ENCODE measurements at places on chromosomes 4 and X.

DNA sequence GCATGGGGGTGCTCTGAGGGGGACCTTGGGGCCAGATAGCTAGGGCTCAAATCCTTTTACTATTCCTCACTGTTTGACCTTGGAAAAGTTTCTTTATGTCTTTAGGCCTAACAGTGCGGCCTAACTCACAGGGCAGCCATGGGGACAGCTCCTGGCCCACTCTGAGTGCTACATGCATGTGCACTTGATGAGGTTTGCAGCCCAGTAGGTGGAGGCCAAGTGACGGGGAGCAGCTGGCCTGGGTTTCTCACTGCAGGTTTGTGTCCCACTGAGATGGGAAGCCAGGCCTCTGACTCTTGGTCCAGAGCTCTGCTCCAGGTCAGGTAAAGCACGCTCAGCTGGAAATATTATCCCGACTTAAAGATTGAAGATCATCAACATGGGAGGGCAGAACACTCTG is 102.8 kb downstream of the SLC2A9 start:
- DNase-seq, result no peak

- no peak for DNase-seq
These were observed 779.0 kb upstream of the SLIT2 start for GRCh38 chr4:19472666-19473065.

DNA sequence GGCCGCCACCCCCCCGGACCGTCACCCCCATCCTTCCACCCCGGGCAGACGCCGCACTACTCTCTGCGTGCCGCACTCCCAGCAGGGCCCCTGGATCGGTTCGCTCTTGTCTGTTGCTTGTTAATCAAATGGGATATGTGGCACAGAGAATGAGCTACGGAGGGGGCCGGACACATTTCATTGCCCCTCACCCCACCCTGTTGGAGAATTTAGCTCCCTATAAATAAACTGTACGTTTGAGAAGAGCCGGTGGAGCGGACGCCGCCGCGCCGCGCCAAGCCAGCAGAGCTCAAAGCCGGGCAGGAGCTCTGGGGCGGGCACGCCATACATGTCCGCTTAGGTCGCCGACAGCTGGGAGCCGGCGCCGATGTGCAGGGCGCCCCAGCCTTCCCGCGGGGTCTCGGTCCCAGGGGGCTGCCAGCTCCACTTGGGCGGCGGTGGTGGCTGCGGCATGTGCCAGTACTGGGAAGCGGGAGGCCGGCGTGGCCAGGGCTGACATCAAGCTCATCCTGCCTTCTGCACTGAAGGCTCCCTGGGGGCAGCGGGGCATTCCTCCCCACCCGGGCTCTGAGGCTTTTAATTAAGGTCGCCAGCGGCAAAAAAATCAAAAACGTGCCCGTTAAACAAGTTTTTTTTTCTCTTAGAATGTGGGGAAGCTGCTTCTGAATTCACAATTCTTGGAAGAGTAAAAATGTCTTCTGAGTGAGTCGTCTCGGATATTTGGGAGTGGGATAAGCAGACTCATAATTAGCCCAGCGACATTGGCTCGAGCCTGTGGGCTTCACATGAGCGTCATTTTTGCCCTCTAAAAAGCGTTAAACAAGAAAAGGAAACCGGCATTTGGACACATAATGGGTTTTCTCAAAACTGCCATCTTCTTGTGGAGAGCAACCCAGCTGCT is 1.1 kb upstream of the PCDH19 start:
- no peak for DNase-seq

DNA sequence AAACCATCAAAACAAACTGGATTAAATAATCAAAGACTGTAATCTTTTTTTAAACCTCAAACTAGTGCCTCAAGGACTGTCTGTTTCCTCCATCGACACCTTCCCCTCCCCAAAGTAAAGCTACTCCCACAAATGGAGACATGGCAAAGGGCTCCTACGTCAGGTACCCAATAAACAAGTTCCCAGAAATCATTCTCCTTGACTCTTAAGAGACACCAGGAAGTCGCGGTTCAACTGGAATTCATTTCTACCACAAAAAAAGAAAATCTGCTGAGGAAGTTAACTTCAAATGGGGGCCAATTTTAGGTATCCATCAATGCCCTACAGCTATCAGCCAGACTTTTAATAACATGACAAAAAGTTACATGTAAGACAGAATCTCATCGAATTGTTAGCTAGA is 2.5 kb downstream of the RPS4X start:
- DNase-seq, result no peak

DNA sequence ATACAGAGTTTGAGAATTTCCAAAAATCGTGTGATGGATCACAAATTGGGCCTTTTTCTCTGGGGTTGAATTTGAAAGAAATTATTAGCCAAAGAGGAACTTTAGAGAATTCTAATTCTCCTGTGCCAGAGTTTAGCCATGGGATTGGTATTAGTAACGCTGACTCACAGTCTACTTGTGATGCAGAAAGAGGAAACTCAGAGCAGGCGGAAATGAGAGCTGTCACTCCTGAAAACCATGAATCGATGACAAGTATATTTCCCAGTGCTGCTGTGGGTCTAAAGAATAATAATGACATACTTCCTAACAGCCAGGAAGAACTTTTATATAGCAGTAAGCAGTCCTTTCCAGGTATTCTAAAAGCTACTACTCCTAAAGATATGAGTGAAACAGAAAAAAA is 64.9 kb downstream of the N4BP2 start:
- DNase-seq, result no peak

GRCh38 chrX:100980608-100981497 is 11.3 kb downstream of the ARL13A start:
- no peak for DNase-seq

GRCh38 chr4:113962016-113962347 is 17.5 kb downstream of the ARSJ start:
- DNase-seq, result no peak

GRCh38 chrX:149398027-149398426 is 107.1 kb downstream of the IDS start:
- DNase-seq, result no peak

DNA sequence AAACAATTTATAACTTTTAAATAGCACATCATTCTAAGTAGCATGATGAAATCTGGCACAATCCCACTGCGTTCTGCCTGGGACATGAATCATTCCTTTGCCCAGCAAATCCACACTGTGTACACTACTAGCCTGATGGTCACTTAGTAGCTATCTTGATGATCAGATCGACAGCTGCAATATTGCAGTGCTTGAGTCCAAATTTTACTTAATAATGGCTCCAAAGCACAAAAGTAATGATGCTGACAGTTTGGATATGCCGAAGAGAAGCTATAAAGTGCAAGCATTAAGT is 86.6 kb upstream of the NPNT start:
- DNase-seq, result no peak

- peak; percentile 56 for DNase-seq
These were observed 6.7 kb upstream of the PRICKLE3 start for GRCh38 chrX:49192722-49193328.

GRCh38 chr4:127648061-127648460 is 15.3 kb downstream of the INTU start:
- DNase-seq, result no peak

Measured in stimulated activated naive CD8-positive, alpha-beta T cell treated with anti-CD3 and anti-CD28 coated beads, Interleukin-15, Interleukin-2, amounts not matched to agents 100 U/mL and 50 U/mL, for 24 hours (primary cell).